Fibroblast of skin of left quadriceps (primary cell): ENCODE measurements at places on chromosomes 11 and 22.

- no peak for DNase-seq
These were observed 6.6 kb upstream of the BID start for GRCh38 chr22:17780741-17781318.

DNA sequence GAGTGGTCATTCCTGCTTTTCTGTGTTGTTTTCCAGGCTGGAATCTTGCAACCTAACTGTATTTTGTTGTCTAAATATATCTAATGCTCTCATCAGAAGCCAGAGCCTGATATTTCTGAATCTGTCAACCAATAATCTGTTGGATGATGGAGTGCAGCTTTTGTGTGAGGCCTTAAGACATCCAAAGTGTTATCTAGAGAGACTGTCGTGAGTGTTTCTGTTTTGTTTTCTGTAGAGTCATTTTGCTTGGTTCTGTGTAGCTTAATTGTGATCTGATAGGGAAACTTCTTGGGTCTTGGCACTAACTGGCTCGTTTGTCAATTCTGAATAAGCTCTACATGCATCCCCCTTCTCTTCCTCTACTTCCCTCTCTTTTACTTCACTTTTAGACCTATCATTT lies 31.2 kb upstream of the RBMXL2 start:
- no peak for DNase-seq

DNA sequence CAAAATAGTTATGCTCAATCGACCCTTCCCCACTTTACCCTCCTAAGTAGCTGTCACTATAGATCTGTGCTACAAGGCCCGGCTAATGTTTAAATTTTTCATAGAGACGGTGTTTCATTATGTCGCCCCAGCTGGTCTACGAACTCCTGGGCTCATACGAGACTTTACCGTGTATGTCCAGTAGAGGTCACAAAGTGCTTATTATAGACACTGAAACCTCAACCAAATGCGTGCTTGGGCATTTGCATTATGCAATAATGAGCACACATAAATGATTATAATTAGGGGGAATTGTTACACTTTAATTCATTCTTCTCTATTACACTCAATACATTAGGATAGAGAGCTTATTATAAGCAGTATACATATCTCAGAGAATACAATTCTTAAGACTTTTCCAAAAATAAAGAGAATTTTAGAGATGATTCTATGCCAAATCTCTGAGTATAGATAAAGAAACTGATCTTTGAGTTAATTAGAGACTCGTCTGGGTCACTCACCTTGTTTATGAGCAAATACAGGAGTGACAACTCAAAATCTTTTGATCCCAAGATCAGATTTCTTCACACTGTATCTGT lies 12.5 kb upstream of the MRPL16 start:
- DNase-seq, result no peak

GRCh38 chr11:47161134-47161854 lies 15.4 kb downstream of the ARFGAP2 start:
- DNase-seq, result peak; percentile 30

GRCh38 chr22:22787786-22788459 lies 99.7 kb upstream of the IGLL5 start:
- DNase-seq, result no peak

DNA sequence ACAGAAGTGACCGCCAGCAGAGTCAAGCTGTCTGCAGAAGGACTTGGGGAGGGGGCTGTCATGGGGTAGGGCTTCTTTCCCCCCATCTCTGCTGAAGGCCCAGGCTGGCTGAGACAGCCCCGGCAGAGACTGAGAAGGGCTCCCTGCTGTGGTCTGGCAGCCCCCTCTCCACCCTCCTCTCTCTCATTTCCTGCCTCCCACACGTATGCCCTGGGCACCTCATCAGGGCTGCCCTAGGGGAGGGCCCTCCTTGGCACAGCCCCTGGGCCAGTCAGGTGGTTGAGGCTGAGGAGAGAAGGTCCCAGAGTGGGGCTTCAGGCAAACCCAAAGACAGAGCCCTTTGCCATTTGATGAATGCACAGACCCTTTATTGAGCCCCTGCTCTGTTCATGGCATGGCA lies 3.6 kb downstream of the RASD2 start:
- no peak for DNase-seq

GRCh38 chr11:125372911-125373310 lies 123.2 kb downstream of the FEZ1 start:
- no peak for DNase-seq

DNA sequence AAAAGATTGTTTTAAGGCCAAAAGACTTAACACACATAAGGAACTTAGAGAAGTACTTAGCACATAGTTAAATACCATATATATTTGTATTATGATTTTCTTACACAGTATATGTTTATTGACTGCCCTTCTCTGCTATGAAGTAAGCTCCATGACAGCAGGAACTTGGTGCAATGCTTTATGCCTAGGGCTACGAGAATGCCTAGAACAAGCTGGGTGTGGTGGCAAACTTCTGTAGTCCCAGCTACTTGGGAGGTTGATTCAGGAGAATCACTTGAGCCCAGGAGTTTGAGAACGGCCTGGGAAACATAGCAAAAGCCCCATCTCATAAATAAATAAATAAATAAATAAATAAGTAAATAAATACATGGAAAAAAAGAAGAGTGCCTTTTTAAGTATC lies 1.9 kb downstream of the SLC5A12 start:
- DNase-seq, result no peak

DNA sequence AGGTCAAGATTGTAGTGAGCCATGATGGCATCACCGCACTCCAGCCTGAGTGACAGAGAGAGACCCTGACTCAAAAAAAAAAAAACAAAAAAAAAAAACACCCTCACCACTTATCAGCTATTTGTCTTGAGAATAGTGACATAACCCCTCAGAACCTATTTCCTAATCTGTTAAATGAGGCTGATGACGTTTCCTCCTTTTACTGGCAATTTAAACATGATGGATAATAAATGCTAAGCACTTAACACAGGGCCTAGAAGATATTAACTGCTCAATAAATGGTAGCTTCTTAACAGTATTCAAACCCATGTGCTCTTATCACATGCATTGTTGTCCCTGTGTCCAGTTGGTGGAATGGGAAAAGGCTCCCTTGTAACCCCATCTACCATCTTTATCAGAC lies 34.6 kb downstream of the LIMK2 start:
- DNase-seq, result no peak

- no peak for DNase-seq
These were observed 102.6 kb downstream of the CASP12 start for GRCh38 chr11:104795501-104796213.

GRCh38 chr11:113529606-113530005 lies 54.4 kb upstream of the DRD2 start:
- no peak for DNase-seq

GRCh38 chr11:16825968-16826367 lies 87.5 kb downstream of the C11orf58 start:
- DNase-seq, result no peak

- no peak for DNase-seq
These were observed 63.5 kb downstream of the PPP6R2 start for GRCh38 chr22:50406416-50407170.

DNA sequence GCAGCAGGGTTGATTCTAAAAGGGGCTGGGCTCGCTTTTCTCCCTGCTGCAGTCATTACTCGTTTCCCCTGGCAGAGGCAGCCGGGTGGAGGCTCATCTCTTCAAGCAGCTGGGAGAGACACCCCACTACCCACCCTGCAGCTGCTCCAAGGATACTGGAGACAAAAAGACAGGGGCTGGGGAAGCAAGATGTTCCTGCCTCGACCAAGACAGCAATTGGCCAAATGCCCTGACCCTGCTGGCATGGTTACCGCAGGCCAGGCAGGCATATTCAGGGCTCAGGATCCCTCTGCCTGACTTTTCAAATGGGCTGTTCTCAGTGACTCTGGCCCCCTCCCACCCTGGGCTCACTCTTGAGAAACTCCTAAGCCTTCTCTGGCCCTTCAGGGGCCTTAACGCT lies 6.8 kb upstream of the RGL4 start:
- no peak for DNase-seq

DNA sequence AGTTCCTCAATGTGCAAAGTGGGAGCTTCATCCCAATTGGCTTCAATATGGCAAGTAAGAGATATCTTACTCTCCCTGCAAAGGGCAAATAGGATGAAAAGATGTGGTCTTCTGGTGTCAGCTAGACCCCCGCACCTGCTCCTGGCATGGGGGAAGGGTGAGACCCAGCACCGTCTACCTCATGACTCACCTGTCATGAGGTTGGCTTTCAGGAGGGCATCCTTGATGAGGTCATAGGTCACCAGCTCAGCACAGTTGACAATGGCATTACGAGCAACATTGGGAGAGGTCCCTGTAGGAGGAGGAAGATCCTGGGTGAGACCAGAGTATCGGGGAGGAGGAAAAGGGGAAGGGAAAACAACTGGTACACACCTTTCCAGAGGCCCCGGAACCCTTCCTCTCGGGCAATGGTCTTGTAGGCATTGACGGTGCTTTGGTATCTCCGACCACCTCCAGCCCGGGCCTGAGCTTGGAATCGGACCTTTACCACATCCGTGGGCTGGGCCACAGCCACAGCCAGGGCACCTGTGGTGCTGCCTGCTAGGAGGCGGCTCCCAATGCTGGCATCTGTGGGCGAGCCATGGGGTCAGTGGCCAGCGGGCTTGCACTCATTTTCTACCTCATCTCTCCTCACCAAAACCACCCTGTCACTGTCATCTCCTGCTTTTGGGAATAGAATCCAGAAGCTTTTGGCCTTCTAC lies 6.0 kb downstream of the UCP2 start:
- DNase-seq, result no peak

DNA sequence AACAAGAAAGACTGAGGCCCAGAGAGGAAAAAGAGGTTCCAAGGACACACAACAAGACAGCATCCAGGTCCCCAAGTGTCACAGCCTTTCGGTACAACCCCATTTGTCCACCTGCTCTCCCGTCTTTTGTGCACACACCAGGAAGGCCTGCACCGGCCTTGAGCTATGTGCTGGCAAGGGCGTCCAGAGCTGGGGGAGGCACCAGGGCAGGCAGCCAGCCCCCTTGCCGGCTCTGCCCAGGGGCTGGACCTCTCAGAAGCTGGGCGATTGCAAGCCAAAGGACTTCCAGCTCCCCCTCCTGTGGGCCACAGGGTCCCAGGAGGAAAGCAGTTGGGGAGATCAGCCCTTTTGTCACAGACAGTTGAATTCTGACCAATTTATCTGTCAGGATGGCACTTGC lies 210.5 kb downstream of the MN1 start:
- no peak for DNase-seq

GRCh38 chr11:128913806-128914205 lies 22.6 kb downstream of the KCNJ5 start:
- no peak for DNase-seq

DNA sequence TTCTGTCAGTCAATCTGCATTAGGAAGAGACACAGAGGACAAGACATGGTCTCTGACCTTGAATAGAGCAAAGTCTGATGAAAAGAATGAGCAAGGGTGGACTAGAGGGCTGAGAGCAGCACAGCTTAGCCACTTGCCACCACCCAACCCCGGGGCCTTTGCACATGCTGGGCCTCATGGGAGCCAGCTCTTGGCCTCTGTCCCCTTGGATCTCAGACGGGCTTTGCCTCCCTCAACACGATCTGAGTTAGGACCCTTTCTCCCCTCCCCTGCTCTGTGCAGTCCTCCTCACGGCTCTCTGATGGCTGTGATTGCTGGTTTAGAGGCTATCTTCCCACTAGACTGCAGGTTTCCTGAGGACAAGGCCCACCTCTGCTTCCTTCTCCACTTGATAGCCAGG lies 131.6 kb upstream of the B3GAT1 start:
- no peak for DNase-seq

GRCh38 chr11:121553806-121554205 lies 101.0 kb upstream of the SORL1-AS1 start:
- DNase-seq, result no peak

- no peak for DNase-seq
These were observed 862 bp upstream of the CENATAC start for GRCh38 chr11:118996926-118997626.

DNA sequence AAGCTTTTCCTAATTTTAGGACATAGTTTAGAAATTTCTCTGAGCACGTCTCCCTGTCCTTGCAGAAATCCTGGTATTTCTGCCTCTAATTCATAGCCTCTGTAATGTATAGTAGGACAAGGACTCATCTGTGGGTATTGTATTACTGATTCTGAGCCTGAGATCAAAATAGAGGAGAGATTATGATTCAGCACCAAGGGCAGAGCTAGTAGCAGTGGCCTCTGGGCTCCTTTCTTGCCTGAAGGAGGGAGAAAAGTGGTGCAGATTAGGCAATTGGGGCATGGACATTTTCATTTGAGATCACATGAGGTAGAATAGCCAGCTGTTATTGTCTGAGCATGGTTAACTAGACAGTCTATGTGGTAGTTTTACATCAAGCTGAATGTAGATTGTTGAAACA lies 2.8 kb downstream of the MADD start:
- no peak for DNase-seq

DNA sequence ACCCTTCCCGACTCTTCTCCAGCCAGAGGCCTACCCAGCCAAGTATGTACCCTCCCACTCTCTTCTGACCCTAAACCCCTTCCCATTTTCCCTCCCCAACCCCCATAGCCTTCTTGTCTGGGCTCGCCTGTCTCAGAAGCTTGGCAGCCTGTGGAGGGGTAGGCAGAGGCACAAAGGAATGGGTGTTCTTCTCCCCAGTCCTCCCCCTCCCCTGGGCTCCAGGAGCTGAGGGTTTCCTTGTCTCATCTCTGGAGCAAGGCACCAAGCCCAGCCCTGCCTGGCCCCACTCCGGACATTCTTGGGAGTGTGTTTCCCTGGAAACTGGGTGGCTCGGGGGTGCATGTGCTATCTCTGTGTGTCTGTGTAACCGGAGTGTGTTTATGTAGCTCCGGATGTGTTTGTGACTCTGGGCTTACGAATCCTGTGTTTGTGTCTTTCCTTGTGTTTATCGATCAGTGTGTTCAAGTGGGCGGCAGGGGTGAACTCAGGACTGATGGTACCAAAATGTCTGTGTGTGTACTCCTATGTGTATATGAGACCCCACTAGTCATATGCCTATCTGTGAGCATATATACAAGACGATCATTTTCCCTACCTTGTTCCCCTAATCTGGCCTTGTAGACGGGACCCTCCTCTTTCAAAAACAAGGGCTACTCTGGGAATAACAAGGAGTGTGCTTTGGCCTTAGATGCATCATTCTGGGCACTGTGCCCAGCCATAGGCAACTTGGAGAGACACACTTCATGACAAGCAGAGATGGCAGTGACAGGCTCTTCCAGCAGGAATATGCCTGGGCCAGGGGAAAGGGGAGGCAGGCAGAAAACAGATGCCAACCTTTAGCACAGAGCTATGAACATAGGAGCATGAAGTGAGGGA lies 10.9 kb downstream of the PHLDB1 start:
- DNase-seq, result no peak

GRCh38 chr22:34437140-34437539 lies 516.9 kb upstream of the LARGE1 start:
- DNase-seq, result no peak

DNA sequence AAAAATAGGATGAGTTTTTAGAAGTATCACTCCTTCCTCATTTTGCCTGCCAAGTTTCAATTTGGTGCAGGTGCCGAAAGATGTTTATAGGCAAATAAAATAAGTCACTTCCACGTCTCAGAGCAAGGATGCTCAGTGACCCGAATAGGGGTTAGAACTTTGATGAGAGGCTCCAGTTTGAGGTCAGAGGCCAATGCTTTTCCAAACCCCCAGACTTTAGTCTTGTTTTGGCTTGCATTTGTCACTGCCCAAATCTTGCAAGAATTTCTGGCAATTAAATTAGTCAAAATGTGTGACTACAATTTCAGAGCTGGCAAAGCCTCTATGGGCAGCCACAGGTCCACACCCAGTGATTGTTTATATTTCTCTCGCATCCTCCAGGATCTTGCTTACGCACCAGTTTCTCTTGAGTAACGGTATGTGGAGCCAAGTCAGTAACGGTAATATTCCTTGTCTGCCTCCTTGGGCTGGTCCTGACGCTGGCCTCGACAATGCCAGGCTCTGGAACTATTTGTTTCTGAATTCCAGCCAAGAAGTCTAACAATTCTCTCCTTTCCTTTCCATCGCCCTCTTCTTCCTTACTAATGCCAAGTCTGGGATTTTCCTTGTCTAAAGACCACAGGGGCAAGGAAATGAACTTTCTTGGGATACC lies 9.9 kb upstream of the NUP160 start:
- no peak for DNase-seq
